ENCODE measurements at places on chromosomes 7 and 10. TPM values are rescaled to one million over a fixed set of nuclear protein-coding genes. Genes with fewer than 3 reads are reported as not detected.

The GPR26 gene
- total RNA-seq: not detected

The EVX1 gene
- not detected for total RNA-seq

The ITIH5 gene
- total RNA-seq: 10.9 TPM

The AKR1C8 gene
- 0.46 TPM for total RNA-seq

The CYP2W1 gene
- total RNA-seq: not detected

The ACHE gene
- total RNA-seq: 7.2 TPM

The C1GALT1 gene
- total RNA-seq: 26.3 TPM

The HMX2 gene
- total RNA-seq: not detected

GRCh38 chr7:41886901-41887311, 184.0 kb upstream of the INHBA start:
- peak overlapping the region; percentile 15 for H3K27ac ChIP-seq
- DNase-seq: no peak
- no peaks in the 10 kb centered on the region for H3K36me3 ChIP-seq
- H3K4me1 ChIP-seq: no peaks in the 10 kb centered on the region

- H3K27me3 ChIP-seq: no peaks in the 10 kb centered on the region
- H3K36me3 ChIP-seq: no peaks in the 10 kb centered on the region
- H3K4me3 ChIP-seq: no peak overlapping the region
- H3K27ac ChIP-seq: no peak overlapping the region
These were observed 88.4 kb upstream of the SMNDC1 start for GRCh38 chr10:110392868-110393740.

- no peaks in the 10 kb centered on the region for H3K27me3 ChIP-seq
- no peaks in the 10 kb centered on the region for H3K4me1 ChIP-seq
- no peak overlapping the region for H3K27ac ChIP-seq
- peak; percentile 42 for DNase-seq
- no peaks in the 10 kb centered on the region for H3K36me3 ChIP-seq
- no peak overlapping the region for H3K4me3 ChIP-seq
These were observed 14.9 kb downstream of the CCL26 start for GRCh38 chr7:75756991-75757676.

- H3K27ac ChIP-seq: no peak overlapping the region
- H3K4me1 ChIP-seq: no peaks in the 10 kb centered on the region
- no peak overlapping the region for H3K4me3 ChIP-seq
- no peaks in the 10 kb centered on the region for H3K27me3 ChIP-seq
These were observed 45.1 kb upstream of the CDK14 start for GRCh38 chr7:90551036-90551435.

GRCh38 chr10:20100171-20100570, 283.9 kb downstream of the PLXDC2 start:
- no peaks in the 10 kb centered on the region for H3K27me3 ChIP-seq
- peak; percentile 92 for DNase-seq
- H3K27ac ChIP-seq: no peak overlapping the region
- H3K36me3 ChIP-seq: peaks cover 5% of the 10 kb centered on the region
- peaks cover 7% of the 10 kb centered on the region for H3K4me1 ChIP-seq

GRCh38 chr7:7181519-7182155, 707 bp upstream of the C1GALT1 start:
- H3K4me3 ChIP-seq: peak overlapping the region; percentile 36
- no peaks in the 10 kb centered on the region for H3K36me3 ChIP-seq
- H3K27ac ChIP-seq: peak overlapping the region; percentile 78
- H3K27me3 ChIP-seq: no peaks in the 10 kb centered on the region
- peaks cover 3% of the 10 kb centered on the region for H3K4me1 ChIP-seq

DNA sequence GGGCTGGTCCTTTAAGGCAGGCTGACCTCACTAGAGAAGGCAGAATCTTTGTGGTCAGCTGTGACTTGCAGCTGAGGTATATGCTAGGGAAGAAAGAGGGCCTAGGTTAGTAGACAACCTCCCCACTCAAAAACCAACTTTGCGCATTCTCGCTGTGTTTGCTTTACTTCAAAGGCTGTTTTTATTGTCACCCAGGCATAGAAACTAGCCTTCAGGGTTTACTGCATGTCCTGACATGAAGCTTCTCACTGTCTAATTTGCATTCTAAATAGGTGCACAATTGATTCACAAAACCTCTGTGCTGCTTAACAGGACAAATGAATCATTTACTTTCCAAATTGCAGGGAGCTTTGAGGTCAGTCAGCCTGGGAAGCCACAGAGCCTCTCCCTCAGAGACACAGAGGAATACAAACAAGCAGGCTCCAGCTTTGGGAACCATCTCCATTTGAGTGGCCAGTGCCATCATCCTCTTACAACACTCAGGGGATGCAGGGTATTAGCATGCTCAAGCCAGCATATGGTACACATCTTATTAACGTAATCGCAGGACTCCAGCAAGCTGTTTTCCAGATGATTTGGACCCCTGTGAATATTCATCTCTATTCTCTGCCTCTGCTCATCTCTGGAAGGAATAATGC, 596.4 kb upstream of the GHITM start:
- DNase-seq: peak; percentile 62
- H3K4me3 ChIP-seq: no peak overlapping the region
- H3K36me3 ChIP-seq: no peaks in the 10 kb centered on the region
- no peak overlapping the region for H3K27ac ChIP-seq
- peaks cover 8% of the 10 kb centered on the region for H3K4me1 ChIP-seq

- no peak overlapping the region for H3K4me3 ChIP-seq
- no peaks in the 10 kb centered on the region for H3K36me3 ChIP-seq
- peak; percentile 50 for DNase-seq
- H3K4me1 ChIP-seq: no peaks in the 10 kb centered on the region
- no peaks in the 10 kb centered on the region for H3K27me3 ChIP-seq
These were observed 236.4 kb upstream of the TMEM72 start for GRCh38 chr10:44674536-44675386.

- no peaks in the 10 kb centered on the region for H3K4me1 ChIP-seq
- no peak overlapping the region for H3K27ac ChIP-seq
- H3K36me3 ChIP-seq: no peaks in the 10 kb centered on the region
- H3K4me3 ChIP-seq: no peak overlapping the region
These were observed 598.3 kb upstream of the GHITM start for GRCh38 chr10:83541046-83541445.

DNA sequence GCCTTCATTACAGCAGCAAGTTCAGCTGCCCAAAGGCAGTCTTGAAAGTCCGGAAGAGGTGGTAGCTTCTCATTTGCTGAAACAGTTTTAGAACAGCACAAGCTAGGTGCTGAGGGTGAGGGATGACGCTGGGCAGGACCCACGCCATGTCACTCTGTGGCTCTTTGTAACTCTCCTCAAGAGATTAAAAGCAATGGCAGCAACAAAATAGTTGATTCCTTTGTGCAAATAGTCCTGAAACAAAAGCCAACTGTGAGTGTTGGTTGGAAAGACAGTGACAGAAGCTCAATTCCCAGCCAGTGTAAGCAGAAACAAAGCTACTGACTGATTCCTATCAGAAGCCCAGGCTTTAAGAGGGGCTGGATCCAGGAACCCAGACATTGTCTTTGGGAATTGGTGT, 47.6 kb upstream of the AQP1 start:
- peaks cover 7% of the 10 kb centered on the region for H3K36me3 ChIP-seq
- H3K27ac ChIP-seq: no peak overlapping the region
- no peaks in the 10 kb centered on the region for H3K27me3 ChIP-seq
- DNase-seq: no peak
- H3K4me1 ChIP-seq: peaks cover 3% of the 10 kb centered on the region

GRCh38 chr7:123535517-123535916, 1.1 kb upstream of the IQUB start:
- no peaks in the 10 kb centered on the region for H3K27me3 ChIP-seq
- DNase-seq: no peak
- no peaks in the 10 kb centered on the region for H3K4me1 ChIP-seq
- H3K4me3 ChIP-seq: no peak overlapping the region

DNA sequence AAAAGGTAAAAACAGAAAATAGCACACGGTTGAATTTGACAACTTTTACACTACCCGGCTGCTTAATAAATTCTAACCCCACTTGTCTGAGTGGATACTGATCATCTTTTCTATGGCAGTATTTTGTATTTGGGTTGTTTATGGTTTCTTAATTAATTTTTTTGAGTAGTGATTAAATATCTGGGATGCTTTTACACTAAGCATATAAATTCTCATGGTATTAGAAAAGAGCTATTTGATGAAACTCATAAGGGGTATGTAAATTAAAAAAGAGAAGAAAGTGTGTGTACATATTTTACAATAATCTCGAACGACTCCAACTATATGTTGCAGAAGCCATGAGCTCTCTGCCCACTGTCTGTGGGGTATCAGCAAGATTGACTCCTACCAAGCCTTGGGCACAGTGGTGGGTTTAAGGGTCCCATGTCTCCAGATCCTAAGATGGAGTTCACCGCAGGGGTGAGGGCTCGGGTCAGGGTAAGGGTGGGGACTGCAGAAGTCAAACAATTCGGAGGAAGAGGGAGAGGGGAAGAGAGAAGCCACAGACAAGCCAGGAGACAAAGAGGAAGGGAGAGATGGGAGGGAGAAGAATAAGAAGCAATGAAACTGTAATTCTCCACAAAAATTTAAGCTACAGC, 7.6 kb upstream of the HOXA13 start:
- H3K27ac ChIP-seq: no peak overlapping the region
- no peaks in the 10 kb centered on the region for H3K4me1 ChIP-seq
- peaks cover 99% of the 10 kb centered on the region for H3K27me3 ChIP-seq
- no peak overlapping the region for H3K4me3 ChIP-seq
- DNase-seq: no peak

GRCh38 chr10:54758791-54759190, 42.2 kb downstream of the PCDH15 start:
- H3K27ac ChIP-seq: no peak overlapping the region
- no peaks in the 10 kb centered on the region for H3K27me3 ChIP-seq
- H3K4me3 ChIP-seq: no peak overlapping the region

- peak overlapping the region; percentile 77 for H3K27ac ChIP-seq
- H3K4me3 ChIP-seq: peak overlapping the region; percentile 94
- no peaks in the 10 kb centered on the region for H3K36me3 ChIP-seq
These were observed 638 bp downstream of the IQCE start for GRCh38 chr7:2559283-2559950.

DNA sequence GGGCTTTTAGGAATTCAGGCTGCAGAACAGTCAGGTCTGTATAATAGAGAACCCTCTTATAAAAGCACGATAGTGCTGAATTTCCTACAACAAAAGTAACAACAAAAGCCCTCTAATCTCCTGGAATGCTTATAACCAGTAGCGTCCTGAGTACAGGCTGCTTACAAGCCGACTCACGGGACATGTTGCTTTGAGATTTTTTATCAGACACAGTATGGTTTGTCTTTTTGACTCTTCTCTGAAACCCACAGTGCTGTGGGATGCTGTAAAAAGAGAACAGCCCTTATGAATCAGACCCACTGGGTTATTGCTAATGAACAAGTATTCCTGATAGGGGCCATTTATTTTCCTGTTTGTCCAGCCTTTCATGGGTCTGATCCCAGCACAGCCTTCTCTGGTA, 59.4 kb downstream of the PLPP4 start:
- no peaks in the 10 kb centered on the region for H3K4me1 ChIP-seq
- H3K27me3 ChIP-seq: no peaks in the 10 kb centered on the region
- DNase-seq: no peak
- no peak overlapping the region for H3K4me3 ChIP-seq

DNA sequence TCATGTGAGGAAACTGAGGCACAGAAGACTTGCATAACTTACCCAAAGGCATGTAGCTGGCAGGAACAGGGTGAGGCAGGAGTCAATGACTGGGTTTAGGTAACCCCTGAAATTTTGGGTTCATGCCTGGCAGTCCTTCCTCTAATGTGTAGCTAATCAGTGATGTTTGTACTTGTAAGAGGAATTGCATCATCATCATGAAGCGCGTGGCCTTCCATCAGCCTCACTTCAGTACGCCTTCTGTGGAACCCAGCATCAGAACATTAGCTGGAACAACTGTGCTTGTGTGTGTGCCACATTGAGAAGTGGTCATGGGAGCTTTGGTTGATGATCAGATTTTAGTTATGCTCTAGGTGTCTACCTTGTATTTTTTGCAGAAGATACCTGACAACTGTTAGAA, 18.2 kb upstream of the STMP1 start:
- no peak for DNase-seq
- no peak overlapping the region for H3K27ac ChIP-seq
- no peak overlapping the region for H3K4me3 ChIP-seq

DNA sequence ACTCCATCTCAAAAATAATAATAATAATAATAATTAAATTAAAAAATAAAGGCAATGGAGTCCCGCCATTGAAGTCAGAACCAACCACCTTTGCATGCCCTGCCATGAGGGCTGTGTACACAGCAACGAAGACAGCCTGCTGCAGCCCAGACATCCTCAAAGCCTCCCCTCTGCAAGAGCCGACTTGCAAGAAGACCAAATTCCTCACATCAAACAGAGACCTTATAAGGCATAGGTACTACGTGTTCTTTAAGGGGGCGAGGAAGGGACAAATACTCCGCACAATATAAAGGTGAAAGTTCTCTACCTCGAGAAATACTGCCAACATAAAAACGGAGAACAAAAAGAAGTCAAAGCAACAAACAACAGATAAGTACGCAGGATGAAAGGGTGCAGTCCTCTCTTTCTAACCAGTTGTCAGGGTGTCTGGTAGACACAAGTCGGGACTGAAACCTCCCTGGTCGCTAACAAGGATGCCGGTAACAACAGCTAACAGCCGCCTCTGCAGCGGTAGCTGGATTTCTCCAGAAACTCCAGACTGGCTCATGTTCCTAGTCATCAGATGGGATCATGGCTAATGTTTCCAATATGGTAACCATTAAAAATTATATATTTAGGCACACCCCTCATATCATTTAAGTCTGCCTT, 23.6 kb downstream of the FGFR2 start:
- no peaks in the 10 kb centered on the region for H3K27me3 ChIP-seq
- DNase-seq: no peak
- peaks cover 6% of the 10 kb centered on the region for H3K36me3 ChIP-seq
- no peak overlapping the region for H3K4me3 ChIP-seq

DNA sequence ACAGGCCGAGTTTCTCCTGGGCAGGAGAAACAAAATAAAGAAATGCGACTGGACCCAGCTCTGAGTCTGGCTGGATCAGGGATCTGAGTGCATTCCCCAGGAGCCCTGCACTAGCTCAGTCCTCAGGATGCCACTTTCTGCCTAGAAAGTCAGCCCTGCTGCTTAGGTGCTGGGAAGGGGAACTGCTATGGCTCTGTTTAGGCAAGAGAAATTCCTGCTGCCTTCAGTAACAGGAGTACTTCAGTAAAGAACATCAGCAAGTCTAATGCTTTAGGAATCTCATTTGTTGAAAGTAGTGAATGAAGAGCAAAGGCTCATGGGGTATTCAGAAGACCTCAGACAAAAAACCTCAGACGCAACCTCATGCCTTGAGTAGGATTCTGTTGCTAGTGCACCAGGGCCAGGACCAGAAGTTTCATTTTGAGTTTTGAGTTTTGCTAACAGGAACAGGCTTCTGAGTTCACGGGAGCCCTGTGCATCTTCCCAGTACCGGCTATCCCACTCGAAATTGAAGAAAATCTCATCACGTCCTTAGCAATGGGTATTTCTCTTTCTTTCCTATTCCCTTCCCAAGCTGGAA, 170.8 kb upstream of the CDCA7L start:
- H3K4me3 ChIP-seq: no peak overlapping the region
- H3K27ac ChIP-seq: peak overlapping the region; percentile 32
- no peaks in the 10 kb centered on the region for H3K36me3 ChIP-seq
- no peak for DNase-seq

DNA sequence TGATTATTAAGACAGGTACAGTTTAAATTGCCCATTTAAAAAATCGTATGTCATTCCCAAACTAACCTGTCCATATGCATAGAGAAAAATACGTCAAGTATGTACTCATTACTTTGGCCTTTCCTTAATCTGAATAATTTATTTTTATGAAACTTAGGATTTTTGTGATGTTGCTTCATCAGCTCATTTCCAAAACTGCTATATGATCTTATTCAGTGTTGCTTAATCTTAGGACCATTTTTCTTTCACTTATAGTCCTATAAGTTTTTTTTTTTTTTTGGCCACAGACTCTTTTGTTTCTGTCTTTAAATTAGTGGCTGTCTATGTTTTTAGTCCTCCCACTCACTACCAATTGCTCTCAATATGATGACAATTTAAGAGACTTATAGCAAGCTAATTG, 345.1 kb downstream of the PHTF2 start:
- H3K4me1 ChIP-seq: no peaks in the 10 kb centered on the region
- no peak for DNase-seq
- H3K36me3 ChIP-seq: no peaks in the 10 kb centered on the region
- no peaks in the 10 kb centered on the region for H3K27me3 ChIP-seq
- no peak overlapping the region for H3K27ac ChIP-seq
- no peak overlapping the region for H3K4me3 ChIP-seq
